ENCODE measurements at places on chromosomes 5 and 9. TPM values are rescaled to one million over a fixed set of nuclear protein-coding genes. Genes with fewer than 3 reads are reported as not detected.
A peak's percentile ranks its signal among the peaks of the same experiment; 100 is the strongest.

- H3K36me3 ChIP-seq: no peaks in the 10 kb centered on the region
- H3K4me1 ChIP-seq: no peaks in the 10 kb centered on the region
- no peak overlapping the region for H3K27ac ChIP-seq
- no peak overlapping the region for H3K4me3 ChIP-seq
These were observed 86.0 kb upstream of the TBC1D2 start for GRCh38 chr9:98341157-98342097.

GRCh38 chr9:128412120-128412790 lies 8.4 kb upstream of the CERCAM start:
- H3K4me3 ChIP-seq: no peak overlapping the region
- peaks cover 14% of the 10 kb centered on the region for H3K4me1 ChIP-seq
- no peaks in the 10 kb centered on the region for H3K36me3 ChIP-seq
- DNase-seq: no peak
- no peak overlapping the region for H3K27ac ChIP-seq

- H3K27me3 ChIP-seq: no peaks in the 10 kb centered on the region
- H3K36me3 ChIP-seq: peaks cover 11% of the 10 kb centered on the region
- no peak overlapping the region for H3K27ac ChIP-seq
- H3K4me3 ChIP-seq: no peak overlapping the region
These were observed 72.3 kb downstream of the SLF1 start for GRCh38 chr5:94690778-94691177.

Gene SPATA31C1
- 0.18 TPM for polyA plus RNA-seq

DNA sequence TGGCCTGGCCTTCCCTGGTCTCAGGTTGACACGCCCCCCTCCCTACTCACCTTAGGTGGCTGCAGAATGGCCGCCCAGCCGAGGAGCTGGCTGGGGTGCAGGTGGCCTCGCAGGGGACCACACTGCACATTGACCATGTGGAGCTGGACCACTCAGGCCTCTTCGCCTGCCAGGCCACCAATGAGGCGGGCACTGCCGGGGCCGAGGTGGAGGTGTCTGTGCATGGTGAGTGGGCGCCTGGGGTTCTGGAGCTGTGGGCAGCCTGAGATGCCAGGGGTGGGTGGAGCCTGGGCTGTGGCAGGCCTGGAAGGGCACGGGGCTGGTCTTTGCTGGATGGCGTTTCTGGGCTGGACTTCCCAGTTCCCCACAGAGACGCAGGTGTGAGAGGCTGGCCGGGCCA lies 88.7 kb upstream of the ASS1 start:
- DNase-seq: no peak
- no peaks in the 10 kb centered on the region for H3K36me3 ChIP-seq
- H3K27ac ChIP-seq: no peak overlapping the region
- no peak overlapping the region for H3K4me3 ChIP-seq
- H3K27me3 ChIP-seq: no peaks in the 10 kb centered on the region

DNA sequence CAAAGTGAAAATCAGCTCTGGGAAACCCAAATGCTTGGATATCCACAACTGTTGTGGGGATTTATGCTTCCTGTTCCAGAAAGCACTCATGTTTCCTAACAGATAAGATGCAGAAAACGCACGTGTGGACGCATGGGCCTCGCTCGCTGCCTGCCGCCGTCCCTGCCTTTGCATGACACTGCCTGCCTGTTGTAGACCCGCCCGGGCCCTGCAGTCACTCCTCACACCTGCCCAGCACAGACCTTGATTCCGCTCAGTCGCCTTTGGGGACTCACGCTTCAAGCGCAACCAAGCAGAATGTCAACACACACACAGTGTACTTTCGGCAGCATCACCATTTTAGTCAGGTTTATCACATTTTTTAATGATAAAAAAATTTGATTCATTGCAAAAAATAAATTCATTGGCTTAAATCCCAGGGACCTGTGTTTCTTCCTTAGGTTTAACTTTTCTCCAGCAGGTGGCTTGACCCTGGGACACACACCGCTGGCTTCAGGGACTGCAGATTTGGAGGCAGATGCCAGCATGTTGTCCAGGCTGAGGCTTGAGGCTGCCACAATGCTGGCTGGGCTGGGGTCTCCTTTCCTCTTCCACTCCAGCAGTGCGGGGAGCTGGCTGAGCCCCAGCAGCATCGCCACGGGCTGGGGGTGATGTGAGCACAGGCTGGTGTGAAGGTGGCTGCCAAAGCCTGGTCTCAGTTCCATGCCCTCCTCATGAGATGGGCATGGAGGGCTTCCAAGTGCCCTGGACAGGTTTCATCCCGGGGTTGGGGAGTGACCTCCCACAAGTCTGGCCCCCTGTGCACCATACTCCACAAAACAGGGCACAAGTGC lies 416.9 kb upstream of the IRX4 start:
- H3K27me3 ChIP-seq: no peaks in the 10 kb centered on the region
- H3K36me3 ChIP-seq: no peaks in the 10 kb centered on the region
- H3K4me3 ChIP-seq: no peak overlapping the region

DNA sequence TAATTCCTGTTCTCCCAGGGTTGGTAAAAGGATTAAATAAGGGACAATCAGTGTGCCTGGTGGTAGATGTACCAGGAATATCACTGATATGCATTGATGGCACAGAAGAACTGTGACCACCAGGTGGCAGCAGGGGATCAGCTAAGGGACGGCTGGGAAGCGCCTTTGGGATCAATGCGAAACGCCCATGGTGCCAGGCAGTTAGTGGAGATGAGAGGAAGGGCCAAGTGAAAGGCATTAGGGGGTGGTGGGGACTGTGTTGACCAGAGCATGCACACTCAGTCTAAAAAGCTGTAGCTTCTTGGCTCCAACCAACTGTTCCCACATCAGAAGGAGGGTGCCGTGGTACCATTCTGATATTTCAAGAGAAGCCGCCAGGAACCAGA lies 55.6 kb downstream of the ARHGEF37 start:
- H3K4me1 ChIP-seq: peaks cover 27% of the 10 kb centered on the region
- no peaks in the 10 kb centered on the region for H3K27me3 ChIP-seq
- DNase-seq: no peak

Gene NUTM2G
- 0.88 TPM for polyA plus RNA-seq

DNA sequence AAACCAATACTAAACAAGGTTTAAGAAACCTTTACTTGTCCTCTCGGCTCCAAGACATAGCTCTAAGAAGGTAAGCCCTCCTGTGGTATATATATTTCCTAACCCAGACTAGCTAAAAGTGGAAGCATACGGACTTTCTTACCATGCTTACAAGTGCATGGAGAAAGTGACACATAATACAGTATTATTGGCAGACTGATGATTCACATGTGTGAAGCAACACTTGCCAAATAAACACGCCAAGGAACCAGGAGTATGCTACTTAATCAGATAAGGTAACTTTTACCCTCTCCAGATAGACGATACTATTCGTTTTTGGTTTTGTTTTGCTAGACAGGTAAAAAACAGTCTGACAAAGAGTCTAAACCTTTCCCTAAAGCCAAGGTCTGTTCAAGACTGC lies 264.1 kb downstream of the MLLT3 start:
- peaks cover 19% of the 10 kb centered on the region for H3K36me3 ChIP-seq
- H3K4me1 ChIP-seq: peaks cover 14% of the 10 kb centered on the region
- peak; percentile 51 for DNase-seq

DNA sequence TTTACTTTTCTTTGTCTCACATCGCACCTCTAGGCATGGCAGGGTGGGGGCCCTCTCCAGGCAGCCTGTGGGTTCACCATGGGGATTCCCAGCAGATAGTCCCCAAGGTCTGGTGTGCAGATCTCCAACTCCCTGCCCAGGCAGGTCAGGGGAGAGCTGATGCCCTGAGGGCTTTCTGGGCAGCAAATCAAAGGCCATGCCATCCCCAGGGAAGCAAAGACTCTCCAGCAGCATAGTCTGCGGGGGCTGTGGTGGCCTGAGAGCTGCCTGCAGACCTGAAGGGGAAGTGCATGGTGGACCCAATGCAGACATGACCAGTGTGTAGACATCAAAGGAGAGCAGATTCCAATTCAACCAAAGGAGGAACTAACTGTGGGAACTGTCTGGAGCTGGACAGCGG lies 7.7 kb downstream of the NEURL1B start:
- H3K4me3 ChIP-seq: no peak overlapping the region
- H3K36me3 ChIP-seq: peaks cover 19% of the 10 kb centered on the region
- no peak for DNase-seq
- no peaks in the 10 kb centered on the region for H3K27me3 ChIP-seq
- H3K4me1 ChIP-seq: peaks cover 53% of the 10 kb centered on the region

- H3K4me1 ChIP-seq: peaks cover 26% of the 10 kb centered on the region
- no peaks in the 10 kb centered on the region for H3K27me3 ChIP-seq
- H3K4me3 ChIP-seq: no peak overlapping the region
- peaks cover 74% of the 10 kb centered on the region for H3K36me3 ChIP-seq
- H3K27ac ChIP-seq: peak overlapping the region; percentile 36
- DNase-seq: peak; percentile 35
These were observed 58.1 kb downstream of the PTCH1 start for GRCh38 chr9:95458666-95459065.

Gene DENND1A
- 29.7 TPM for polyA plus RNA-seq

GRCh38 chr5:36877667-36878391 lies 1.3 kb downstream of the NIPBL start:
- H3K27ac ChIP-seq: peak overlapping the region; percentile 98
- H3K36me3 ChIP-seq: no peaks in the 10 kb centered on the region
- no peak for DNase-seq
- H3K27me3 ChIP-seq: no peaks in the 10 kb centered on the region
- peaks cover 11% of the 10 kb centered on the region for H3K4me1 ChIP-seq

GRCh38 chr5:36378551-36378950 lies 76.8 kb upstream of the RANBP3L start:
- no peak overlapping the region for H3K4me3 ChIP-seq
- no peak for DNase-seq
- H3K4me1 ChIP-seq: no peaks in the 10 kb centered on the region
- no peaks in the 10 kb centered on the region for H3K36me3 ChIP-seq

Gene PCDHB6
- 0.96 TPM for polyA plus RNA-seq

DNA sequence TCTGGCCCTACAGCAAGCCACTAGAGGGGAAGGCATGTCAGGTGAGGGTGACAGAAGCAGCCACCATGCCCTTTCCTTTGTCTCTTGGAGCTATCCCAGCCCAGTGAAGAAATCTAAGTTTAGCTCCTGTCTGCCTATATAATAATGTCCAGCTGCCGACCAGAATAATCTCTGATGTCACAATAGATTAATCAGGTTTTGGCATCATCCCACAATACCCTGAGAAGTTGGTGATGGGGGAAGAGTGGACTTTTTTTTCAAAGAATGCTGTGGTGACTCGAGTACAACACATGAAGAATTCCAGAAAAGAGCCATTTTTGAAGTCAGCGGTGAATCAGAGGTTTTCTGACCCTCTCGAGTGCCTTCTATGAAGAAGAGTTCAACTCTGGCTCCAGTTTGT lies 1.7 kb upstream of the TSLP start:
- DNase-seq: no peak
- H3K27me3 ChIP-seq: peaks cover 68% of the 10 kb centered on the region
- no peaks in the 10 kb centered on the region for H3K36me3 ChIP-seq
- no peak overlapping the region for H3K27ac ChIP-seq
- H3K4me3 ChIP-seq: no peak overlapping the region
- peaks cover 6% of the 10 kb centered on the region for H3K4me1 ChIP-seq

All from large intestine (tissue), 12 donors.